Common myeloid progenitor, CD34-positive (primary cell): ENCODE measurements at places on chromosomes 4 and X.

DNA sequence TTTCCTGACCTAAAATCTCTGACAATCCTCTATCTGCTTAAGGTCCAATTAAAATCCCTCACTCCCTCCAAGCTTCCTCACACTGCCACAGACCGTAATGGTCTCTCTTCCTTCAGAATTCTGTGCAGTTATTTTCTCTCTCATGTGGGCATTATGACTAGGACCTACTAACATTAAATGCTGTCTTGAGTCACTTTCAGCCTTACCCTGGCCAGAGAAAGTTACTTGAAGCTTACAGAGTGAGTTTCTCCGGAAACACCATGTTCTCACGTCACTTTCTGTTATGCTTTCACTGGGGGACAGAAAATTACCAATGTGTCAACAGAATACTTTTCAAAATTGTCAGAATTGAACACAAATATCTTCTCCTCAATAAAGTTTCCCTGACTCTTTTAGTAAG lies 271.8 kb downstream of the INPP4B start:
- DNase-seq = no peak

DNA sequence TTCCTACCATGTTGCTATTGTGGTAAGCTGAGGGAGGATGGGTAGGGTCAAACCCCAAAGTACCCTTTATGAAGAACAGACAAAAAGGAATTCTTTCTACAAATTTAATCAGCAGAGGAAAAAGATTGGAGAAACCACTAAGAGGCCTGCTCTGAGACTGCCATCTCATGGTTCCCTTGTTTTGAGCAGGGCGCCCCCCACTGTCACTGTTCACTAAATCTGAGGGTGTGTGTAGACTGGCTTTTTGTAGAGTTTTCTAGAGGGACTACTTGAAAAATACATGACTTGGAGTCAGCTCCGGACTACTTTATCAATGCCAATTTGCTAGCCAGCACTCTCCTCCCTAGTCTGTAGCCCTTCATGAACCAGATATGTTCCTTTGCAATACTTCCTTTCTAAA lies 324.8 kb downstream of the FRMPD4 start:
- DNase-seq = no peak

- DNase-seq = no peak
Observed at GRCh38 chrX:110180176-110180927, 137.5 kb downstream of the AMMECR1 start.

DNA sequence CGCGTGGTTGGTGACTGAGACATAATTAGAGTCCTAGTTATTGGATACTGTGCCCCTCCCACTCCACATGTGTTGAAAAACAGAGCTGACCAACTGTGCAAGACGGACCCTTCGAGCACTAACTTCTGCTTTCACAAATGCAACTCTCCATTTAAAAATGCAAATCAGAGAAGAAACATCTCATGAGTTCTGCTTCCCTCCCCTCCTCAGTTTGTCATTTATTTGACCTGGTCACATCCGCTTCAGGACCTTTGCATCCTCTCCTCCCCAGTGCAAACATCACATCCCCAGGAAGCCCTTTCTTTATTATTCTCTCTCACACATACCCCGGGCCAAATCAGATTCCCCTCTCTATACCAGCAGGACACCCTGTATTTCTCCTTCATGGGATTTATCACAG lies 38.1 kb upstream of the NOCT start:
- no peak for DNase-seq

DNA sequence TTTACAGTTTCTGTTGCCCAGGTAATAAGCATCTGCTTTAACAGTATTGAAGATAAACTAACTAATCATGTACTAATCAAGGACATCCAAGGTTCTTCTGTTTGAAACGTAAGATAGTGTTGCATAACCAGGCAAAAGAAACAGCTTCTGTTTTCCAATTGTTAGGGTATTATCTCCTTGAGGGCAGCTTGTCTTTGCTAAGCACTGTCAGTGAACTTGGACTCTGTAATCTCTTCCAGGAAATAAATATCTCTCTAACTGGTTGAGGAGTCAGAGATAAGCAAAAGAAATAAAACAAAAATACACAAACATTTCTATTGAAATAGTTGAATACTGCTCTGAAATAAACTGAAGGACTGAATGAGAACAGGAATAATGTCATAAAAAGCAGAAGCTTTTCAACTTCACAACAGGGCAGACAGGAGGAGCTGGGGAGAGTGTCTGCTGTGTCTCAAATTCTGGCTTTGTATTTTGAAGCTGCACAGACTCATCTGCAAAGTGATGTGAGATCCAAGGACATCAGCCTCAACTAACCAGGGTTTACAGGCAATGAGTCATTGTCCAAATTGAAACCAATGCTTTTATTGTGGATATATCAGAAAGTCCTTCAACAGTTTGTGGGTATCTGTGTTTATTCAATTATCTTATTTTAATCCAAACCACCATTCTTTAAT lies 1253.0 kb upstream of the PCDH7 start:
- DNase-seq = no peak

DNA sequence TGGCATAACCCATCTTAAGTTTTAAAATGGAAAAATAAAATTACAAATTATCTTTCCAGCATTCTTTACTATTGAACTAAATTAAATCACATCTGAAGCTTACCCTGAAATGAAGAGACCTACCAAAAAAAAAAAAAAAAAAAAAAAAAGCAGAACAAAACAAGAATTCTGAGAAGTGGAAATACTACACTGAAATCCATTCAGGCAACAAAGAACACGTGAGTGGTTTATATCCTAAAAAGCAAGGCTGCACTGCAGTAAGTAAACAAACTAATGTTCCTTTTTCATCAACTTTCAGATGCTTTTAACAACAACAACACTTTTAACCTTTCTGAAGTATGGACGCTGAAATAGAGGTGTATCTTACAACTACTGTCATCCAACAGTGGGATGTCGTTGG lies 7.5 kb downstream of the FRYL start:
- DNase-seq = peak; percentile 28

- no peak for DNase-seq
Observed at GRCh38 chr4:97866821-97867556, 276.3 kb downstream of the STPG2 start.

DNA sequence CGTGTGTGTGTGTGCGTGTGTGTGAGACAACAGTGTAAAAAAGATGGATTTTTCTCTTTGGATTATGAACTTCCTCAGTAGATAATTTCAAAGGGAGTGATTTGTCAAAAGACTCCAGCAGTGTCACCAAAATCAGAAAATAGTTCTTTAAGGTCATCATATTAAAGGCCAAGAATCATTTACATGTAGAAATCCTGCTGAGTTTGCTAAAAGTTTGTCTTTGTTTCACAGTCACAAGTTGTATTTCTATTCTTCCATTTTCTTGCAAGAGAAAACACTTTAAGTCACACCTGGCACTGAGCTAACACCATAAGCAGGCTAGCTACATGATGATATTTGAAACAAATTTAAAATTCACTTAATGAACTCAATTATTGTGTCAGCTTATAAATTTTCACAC lies 222.7 kb downstream of the PACRGL start:
- DNase-seq = no peak

DNA sequence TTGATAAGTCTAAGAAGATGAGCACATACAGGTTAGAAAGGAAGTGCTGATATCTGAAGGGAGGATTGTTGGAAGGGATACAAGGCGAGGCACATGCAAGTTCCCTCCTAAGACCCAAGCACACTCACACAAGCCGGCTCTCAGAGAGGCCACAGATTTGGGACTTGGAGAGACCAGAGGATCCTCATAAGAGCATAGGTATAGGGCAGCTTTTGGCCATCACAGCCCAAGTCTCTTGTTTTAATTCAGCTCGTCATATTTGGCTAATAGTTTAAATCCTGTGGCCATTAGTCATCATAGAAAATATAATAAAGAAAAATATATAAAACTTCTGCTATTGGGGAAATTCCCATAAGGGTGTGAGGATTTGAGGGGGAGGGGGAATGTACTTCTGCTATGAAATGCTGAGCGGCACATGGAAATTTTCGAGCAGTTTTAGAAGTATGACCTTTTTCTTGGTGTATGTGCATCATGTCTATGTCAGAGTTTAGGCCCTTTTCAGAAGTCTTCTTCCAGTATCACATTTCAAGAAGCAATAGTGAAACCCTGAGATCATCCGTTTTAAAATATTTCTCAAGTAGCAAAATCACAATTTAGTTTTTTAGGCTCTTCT lies 97.7 kb downstream of the NFKB1 start:
- DNase-seq = no peak

DNA sequence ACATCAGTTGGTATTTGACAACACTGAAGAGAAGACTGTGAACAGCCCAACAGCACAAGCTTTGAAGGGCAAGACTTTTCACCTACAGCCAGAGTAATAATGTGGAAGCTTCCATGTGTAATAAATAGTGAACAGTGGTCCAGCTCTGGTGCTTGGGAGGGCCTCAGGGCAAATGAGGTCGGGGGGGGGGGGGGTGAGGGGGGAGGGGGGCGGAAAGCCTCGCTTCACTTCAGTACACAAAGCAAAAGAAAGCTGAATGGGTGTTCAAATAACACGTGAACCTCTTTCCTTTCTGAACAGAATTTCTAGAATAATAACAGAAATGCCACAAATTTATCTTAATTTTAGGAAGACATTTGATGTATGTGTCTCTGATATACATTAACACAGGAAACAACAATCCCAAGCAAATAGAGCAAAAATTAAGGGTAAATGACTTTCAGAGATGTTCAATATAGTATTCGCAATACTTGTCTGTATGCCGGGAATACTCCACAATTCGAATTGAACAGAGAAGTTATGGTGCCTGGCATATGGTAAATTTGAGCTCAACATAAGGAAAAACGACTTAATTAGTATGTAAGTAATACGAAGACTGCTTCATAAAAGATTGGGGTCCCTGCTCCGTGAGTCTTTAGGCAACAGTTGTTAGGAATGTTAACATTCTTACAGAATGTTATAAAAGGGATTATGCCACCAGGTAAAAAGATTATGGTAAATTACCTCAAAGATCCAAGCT lies 92.6 kb downstream of the FRYL start:
- no peak for DNase-seq

- no peak for DNase-seq
Observed at GRCh38 chr4:82726596-82726995, 72.0 kb downstream of the SCD5 start.

- DNase-seq = no peak
Observed at GRCh38 chr4:187665086-187665485, 330.5 kb upstream of the ZFP42 start.

DNA sequence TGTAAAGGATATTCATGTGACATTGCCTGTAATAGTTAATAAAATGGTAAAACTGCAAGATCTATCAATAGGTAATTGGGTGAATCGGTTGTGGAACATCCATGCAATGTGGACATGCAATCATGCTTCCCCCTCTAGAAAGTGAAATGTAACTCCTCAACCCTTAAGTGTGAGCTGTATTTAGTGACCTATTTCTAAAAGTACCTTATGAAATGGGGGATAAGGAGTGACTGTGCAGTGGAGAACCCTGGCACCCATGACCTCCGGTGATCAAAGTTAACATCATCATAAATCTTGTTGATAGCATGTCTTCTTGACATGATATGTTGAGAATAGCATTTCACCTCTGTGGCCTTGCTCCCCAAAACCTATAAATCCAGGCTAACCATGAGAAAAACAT lies 53.6 kb upstream of the PPARGC1A start:
- DNase-seq = no peak

- no peak for DNase-seq
Observed at GRCh38 chr4:146212781-146213180, 1.6 kb upstream of the REELD1 start.

- DNase-seq = no peak
Observed at GRCh38 chr4:23114538-23114937, 421.8 kb downstream of the GBA3 start.

DNA sequence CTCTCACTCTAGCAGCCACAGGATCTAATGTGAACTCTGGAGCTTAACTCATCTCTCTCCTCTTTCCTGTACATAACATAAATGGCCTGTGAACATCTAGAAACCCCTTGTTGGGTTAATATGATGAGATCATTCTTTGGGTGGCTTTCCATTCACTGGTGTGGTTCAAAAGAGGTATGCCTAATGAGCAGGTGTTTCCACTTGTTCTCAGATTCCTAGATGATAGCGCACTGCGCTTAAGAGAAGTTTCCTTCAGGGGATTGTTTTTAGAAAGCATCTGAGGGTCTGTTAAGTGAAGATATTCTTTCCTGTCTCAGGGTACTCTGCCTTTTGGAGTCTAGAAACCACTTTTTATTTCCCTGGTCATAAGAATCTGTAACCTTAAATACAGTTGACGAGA lies 32.5 kb downstream of the FRMPD4 start:
- no peak for DNase-seq

- no peak for DNase-seq
Observed at GRCh38 chr4:47550899-47551548, 65.9 kb downstream of the ATP10D start.

- peak; percentile 50 for DNase-seq
Observed at GRCh38 chrX:73262991-73263390, 48.3 kb upstream of the NAP1L2 start.

- DNase-seq = peak; percentile 36
Observed at GRCh38 chr4:166594326-166594946, 639.9 kb downstream of the SPOCK3 start.

- no peak for DNase-seq
Observed at GRCh38 chr4:22688236-22688635, 4.5 kb upstream of the GBA3 start.

DNA sequence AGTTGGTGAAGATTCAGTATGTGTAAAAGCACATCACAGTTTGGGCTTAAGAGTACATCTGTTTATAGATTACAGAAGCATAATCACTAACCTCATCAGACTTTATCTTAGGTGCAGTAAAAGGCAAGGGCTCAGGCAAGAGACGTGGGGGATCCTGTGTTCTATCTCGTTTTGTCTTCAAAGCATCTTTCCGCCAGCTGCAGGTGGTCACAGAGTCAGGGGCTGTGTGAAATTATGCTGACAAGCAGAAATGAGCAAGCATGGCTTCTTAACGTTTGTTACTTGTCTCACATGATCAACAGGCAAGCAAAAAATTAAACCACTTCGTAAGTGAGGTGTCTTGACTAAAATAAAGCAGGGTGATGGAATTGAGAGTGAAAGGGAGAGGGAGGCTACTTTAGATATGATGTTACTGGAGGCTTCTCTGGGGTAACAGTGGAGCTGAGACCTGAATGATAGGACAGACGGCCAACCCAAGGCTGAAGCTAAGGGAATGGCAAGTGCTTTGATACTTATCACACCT lies 1.4 kb upstream of the TEC start:
- peak; percentile 71 for DNase-seq

GRCh38 chrX:24846550-24847150 lies 152.9 kb downstream of the POLA1 start:
- no peak for DNase-seq
